Fibroblast of lung (primary cell): ENCODE measurements at places on chromosomes 13 and 19. TPM values are rescaled to one million over a fixed set of nuclear protein-coding genes. Genes with fewer than 3 reads are reported as not detected.

The TJP3 gene
- total RNA-seq, result not detected in 2 replicates

The MIDN gene
- 13.6 and 18.8 TPM in 2 replicates for total RNA-seq

The GJA3 gene
- 0.26 and 0.33 TPM in 2 replicates for total RNA-seq

The CYP2F1 gene
- total RNA-seq, result not detected in 2 replicates

The NFIX gene
- total RNA-seq, result 55.2 and 74.8 TPM in 2 replicates

The KISS1R gene
- total RNA-seq, result not detected in 2 replicates

The CYP4F12 gene
- not detected in 2 replicates for total RNA-seq

The TSSK6 gene
- total RNA-seq, result 3.1 and 5.8 TPM in 2 replicates

The JAK3 gene
- total RNA-seq, result 1.2 and 1.3 TPM in 2 replicates

The NLRP11 gene
- under 0.01 TPM in 2 replicates for total RNA-seq

The KRTDAP gene
- total RNA-seq, result not detected in 2 replicates

The FGF22 gene
- under 0.01 TPM in 1 of 2 replicates, not detected in the other for total RNA-seq

The CCDC169 gene
- 3.3 and 7.1 TPM in 2 replicates for total RNA-seq

The CABP5 gene
- not detected in 2 replicates for total RNA-seq

The VN1R4 gene
- not detected in 2 replicates for total RNA-seq

The LIG1 gene
- total RNA-seq, result 8.5 and 10.6 TPM in 2 replicates

The FCER2 gene
- not detected in 2 replicates for total RNA-seq

The ADGRE1 gene
- under 0.01 TPM in 1 of 2 replicates, not detected in the other for total RNA-seq

The CEACAM4 gene
- total RNA-seq, result not detected in 2 replicates
